CD4-positive, alpha-beta T cell treated with Interferon alpha-2 for 1 hour (primary cell): ENCODE measurements at places on chromosomes 13 and 19.

- DNase-seq: no peak
Observed at GRCh38 chr19:29372921-29373797, 152.6 kb upstream of the VSTM2B start.

GRCh38 chr13:91142572-91142971, 204.9 kb upstream of the MIR17HG start:
- DNase-seq: no peak

GRCh38 chr13:51678420-51678819, 94.2 kb downstream of the WDFY2 start:
- DNase-seq: no peak

DNA sequence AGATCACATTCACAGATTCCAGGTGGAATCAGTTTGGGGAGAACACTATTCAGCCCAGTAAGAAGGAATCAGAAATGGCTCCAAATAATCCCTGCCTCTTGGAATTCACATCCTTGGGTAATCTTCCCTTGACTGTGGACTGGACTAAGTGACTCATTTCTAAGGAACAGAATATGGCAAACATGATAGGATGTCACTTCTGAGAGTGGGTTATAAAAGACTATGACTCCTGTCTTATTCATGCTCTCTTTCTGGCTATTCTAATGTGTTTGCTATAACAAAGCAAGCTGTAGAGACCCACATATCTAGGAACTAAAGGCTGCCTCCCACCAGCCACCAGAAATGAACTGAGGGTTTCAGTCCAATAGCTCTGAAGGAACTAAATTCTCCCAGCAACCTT, 37.8 kb downstream of the MBD3L2B start:
- no peak for DNase-seq

- peak; percentile 18 for DNase-seq
Observed at GRCh38 chr13:105410602-105411001, 1124.9 kb downstream of the EFNB2 start.

- DNase-seq: no peak
Observed at GRCh38 chr19:10453852-10454251, 33.5 kb downstream of the PDE4A start.
